Effector memory CD8-positive, alpha-beta T cell (primary cell): ENCODE measurements at places on chromosomes 6 and 20.

DNA sequence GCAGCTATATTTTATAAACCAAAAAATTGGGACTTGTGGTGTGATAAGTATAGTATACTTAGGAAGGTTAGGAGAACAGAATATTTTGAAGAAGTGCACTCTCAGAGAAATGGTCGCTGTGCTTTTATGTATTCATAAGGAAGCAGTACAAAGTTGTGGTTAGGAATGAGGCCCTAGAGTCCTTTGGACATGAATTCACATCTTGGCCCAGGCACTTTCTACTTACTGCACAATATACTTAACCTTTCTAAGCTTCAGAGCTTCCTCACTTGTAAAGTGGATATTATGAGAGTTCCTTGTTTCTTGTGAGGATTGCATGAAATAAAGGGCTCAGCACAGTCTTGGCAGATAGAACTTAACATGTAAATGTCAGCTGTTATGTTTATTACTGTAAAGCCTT, 21.0 kb upstream of the SERINC3 start:
- DNase-seq = no peak

- DNase-seq = no peak
Measured at GRCh38 chr20:44095831-44096230, 91.2 kb downstream of the JPH2 start.

GRCh38 chr6:9851541-9852380, 563.1 kb downstream of the TFAP2A start:
- no peak for DNase-seq

DNA sequence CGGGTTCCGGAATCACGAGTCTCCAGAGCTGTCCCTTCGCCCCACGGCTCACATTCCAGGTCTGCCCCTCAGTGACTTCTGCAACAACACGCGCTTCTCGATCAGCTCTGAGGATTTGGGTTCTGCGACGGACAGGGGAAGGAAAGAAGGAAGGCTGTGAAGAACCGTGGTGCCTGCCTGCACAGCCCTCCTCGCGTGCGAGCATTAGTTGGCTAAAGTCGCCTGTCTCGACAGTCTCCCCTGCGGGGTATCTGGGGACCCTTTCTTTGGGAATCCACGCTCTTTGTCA, 23.1 kb downstream of the VPS52 start:
- no peak for DNase-seq

- no peak for DNase-seq
Measured at GRCh38 chr6:108944707-108945680, 96.8 kb downstream of the ARMC2 start.

DNA sequence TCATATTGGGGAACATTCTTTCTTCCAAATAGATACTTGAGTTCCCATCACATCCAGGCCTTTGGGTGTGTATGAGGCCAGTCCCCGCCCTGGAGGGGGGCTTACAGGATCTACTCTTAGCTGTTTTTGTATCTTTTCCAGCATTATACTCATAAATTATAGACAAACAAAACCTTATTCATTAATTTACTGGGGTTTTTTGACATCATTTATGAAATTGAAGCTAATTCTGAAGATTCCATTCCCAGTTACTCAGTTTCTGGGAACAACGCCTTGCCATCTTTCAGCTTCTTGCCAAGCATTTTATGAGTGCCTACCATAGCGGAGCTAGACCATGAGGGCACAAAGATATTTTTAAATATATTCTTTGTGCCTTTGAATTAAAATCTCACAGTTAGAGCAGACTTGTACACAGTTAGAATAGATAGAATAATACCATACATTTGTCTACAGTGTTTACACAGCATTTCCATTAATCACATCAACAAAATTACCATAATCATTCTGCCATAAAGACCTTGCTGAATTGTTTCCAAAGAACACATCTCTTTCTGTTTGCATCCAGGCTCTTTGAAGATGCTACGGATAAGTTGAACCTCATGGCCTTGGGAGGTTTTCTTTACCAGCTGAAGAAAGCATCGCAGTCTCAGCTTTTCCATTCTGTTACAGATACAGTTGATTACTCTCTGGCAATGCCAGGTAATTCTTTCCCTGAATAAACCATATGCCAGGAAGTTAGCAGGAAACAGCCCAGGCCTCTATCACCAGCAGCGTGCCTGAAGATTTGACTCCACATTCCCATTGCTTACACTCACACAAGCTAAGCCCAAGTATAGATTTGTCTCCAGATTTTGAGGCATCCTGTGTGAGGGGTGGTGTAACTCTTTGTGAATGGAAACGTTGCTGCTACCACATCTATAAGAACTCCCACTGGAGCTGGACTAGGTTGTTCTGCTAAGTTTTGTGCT, 75.4 kb upstream of the PBOV1 start:
- no peak for DNase-seq

DNA sequence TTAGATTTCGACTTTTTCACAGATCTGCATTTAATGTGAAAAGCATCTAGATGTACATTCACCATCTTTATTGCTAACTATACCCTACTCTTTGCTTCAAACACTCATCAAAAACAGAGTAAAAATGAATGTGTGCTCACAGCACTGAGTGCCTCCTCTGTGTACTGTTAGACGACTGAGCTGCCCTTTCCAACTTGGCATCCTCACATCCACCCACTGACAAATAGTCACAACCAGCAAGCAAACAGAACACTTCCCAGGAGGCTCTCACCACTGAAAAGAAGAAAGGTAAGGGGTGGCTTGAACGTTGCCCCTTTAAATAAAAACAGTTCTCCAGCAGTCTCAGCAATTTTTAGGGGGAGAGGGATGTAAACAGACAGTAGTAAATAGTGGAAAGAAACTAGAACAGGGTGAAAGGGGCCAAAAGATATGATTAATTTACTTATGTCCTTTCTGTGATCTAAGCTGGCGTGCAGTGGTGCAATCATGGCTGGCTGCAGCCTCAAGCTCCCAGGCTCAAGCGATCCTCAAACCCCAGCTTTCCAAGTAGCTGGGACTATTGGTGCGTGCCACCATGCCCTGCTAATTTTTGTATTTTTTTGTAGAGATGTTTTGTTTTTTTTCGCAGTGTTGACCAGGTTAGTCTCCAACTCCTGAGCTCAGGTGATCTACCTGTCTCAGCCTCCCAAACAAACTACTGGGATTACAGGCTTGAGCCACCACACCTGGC, 48.7 kb downstream of the IPCEF1 start:
- no peak for DNase-seq

DNA sequence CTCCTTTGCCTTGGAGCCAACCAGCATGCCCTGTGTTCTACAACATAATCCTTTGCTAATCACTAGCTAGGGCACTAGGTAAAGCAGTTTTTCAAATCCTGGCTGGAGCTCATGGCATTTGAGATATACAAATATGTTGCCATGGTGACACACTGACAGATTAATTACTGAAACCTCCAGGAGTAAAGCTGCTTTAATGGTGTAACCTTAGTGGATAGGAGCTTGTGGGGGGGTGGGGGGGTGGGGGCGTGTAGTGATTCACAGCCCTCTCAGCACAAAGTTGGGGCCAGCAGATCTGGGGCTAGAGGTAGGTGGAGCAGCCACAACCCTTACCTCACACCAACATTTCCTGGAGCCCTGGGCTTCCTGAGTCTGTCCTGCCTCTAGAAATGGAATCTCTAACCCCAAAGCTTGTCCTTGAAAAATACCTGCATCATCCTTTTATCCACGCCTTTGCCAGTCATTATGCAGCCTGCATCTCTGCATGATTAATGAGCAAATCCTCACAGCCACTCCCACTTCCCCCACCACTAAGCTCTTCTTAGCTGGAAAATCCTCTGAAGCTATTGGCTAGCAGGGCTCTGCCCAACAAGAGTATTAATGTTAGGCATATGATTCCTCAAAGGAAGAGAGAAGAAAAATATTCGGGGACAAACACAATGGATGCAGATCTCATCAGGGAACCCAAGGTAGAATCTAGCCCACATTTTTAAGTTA, 84.5 kb upstream of the PRND start:
- no peak for DNase-seq

- peak; percentile 55 for DNase-seq
Measured at GRCh38 chr6:144149894-144150709, at the start of gene STX11. Gene STX11 (plus strand): TSS chr6:144150517. CDS start chr6:144186628, 36,111 bp downstream.

DNA sequence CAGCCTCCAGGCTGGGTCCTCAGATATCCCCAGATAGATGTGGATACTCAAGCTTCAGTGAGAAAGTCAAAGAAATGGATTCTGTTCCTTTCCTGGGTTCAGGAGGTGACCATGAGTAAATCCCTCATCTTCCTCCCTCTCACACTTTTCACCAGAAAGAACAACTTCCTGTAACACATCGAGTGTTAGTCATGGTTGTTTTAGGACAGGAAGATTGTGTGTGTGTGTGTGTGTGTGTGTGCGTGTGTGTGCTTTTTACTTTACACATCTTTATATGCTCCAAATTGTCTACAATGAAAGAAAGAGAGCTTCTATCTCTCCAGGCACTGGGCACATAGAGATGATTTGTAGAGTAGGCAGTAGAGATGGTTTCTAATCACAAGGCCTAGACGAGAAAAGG, 139.9 kb downstream of the TBXT start:
- no peak for DNase-seq
